ENCODE measurements at places on chromosomes 11 and 22.

GRCh38 chr11:77800449-77800848, 20.1 kb downstream of the RSF1 start:
- no peak for DNase-seq

GRCh38 chr11:134565343-134565891, 153.4 kb upstream of the B3GAT1 start:
- DNase-seq: no peak

GRCh38 chr11:45901626-45902025, 5.4 kb downstream of the FREY1 start:
- DNase-seq: no peak

DNA sequence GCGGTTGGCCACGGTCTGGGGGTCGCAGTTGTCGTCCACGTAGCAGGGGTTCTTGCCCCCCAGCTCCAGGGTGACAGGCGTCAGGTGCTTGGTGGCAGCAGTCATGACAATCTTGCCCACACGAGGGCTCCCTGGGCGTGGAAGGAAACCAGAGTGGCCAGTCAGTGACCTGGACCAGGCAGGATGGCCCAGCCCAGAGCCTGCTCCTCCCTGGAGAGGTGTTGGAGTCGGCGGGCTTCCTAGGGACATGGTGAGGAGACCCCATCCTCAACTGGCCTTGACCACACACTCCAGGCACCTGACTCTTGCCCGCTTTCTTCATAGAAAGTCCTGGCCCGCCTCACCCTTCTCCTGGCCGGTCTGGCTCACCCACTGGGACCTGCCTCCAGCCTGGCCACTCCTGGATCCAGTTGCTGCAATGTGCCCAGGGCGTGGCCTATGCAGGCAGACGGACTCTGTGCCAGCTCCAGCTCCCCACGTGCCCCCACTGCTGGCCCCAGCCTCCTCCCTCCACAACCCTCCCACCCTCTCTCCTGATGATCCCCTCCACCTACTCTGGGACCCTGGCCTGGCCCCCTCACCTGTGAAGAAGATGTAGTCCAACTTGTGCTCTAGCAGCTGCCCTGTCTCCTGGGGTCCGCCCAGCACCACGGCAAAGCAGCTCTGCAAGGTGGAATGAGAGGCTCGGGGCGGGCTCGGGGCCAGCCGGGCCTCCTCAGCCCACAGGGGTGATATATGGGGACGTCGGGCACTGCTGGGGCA, 8.7 kb downstream of the ALDH3B2 start:
- no peak for DNase-seq

DNA sequence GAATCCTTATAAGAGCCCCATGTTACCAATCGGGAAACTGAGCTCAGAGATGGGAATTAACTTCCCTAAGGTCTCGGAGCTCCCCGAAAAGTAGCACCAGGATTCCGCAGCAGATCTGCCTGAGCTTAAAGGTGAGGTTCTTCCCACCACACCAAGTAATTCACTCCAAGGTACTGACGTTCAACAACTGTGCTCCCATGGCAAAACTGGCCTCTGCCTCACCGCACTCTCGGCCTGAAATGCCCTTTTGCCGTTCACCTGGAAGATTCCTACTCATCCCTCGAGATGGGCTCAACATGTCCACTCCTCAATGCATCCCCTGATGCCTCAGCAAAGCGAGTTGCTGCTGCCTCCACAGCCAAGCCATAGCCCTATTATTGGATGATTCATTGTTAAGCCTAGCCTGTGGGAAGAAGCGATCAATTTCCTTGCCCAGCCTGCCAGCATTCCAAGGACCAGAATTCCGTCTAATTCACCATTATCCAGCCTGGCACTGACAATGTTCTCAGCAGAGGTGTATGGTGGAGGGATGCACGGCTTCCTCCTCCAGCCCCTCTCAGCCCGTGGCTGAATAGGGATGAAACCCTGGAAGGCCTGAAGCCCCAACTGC, 4.2 kb downstream of the PLAAT3 start:
- no peak for DNase-seq

DNA sequence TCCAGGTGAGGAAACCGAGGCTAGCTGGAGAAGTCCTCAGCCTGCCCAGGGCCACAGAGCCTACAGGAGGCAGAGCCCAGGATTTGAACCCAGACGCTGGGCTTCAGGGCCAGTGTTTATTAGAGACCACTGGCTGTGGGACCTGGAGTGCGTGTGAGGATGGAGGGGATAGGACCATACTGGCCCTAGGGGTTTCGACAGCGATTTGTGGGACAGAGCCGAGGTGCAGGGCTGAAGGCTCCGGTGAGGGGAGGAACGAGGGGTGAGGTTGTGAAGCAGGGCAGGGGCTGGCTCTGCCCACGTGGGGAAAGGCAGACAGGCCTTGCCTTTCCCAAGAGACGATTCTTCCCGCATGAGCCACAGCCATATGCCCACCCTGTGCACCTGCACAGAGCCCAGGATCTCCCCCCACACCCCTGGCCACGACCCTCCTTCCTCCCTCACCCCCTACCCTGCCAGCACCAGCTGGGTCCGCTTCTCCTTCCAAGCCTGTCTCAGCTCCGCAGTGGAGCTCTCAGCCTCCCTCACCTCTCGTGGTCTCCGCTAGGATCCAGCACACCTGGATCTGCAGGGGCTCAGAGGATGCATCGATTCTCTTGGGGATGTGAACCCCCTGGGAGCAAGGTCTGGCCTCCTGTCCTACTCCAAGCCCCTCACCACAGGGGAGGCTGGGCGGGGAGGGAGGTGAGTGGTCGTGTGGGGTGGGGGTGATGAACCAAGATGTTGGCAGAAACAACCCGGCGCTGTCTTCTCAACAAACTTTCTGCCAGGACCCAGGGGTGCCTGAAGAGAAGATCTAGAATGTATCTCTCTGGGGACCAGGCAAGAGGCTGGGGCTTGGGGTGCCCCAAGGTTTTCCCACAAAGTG, 58.4 kb downstream of the RTL6 start:
- DNase-seq: no peak

DNA sequence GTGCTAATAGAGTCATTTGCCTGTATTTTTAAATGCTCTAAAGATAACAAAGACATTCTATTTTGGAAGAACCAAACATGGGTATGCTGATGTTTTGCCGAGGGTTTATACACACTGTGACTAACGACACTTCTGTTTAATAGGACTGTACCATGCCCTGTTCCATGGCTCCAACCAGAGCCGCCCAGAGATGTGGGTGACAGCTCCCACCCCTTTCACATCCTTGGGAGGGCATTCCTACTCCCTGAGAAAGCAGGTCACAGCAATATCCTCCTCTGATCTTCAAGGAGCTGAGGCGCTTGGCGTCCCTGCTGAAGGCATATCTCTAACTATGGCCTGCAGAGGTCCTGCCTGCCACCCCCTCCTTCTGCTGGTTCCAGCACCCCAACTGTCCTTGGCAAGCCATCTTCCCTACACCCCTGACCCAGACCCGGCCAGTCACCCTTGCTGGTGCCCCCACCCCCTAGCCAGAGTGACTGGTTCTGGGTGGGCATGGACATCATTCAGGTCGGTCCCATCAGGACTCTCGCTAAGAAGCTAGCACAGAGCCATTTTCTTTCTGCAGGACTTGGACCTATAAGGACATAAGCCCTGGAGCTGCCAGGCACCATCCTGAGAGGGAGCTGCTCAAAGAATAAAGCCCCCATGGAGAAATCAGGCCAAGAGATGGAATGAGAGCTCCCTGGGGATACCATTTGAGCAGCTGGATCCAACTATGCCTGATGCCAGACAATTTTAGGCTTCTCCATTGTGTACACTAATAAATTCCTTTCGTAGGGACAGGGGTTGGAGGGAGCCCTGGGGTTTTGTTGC, 381.3 kb downstream of the CTTN start:
- no peak for DNase-seq

- no peak for DNase-seq
These were observed 127.7 kb downstream of the MN1 start for GRCh38 chr22:27673839-27674238.

- no peak for DNase-seq
These were observed 1.3 kb downstream of the WEE1 start for GRCh38 chr11:9574622-9575259.

GRCh38 chr22:23678133-23678532, 12.7 kb upstream of the RGL4 start:
- DNase-seq: no peak

DNA sequence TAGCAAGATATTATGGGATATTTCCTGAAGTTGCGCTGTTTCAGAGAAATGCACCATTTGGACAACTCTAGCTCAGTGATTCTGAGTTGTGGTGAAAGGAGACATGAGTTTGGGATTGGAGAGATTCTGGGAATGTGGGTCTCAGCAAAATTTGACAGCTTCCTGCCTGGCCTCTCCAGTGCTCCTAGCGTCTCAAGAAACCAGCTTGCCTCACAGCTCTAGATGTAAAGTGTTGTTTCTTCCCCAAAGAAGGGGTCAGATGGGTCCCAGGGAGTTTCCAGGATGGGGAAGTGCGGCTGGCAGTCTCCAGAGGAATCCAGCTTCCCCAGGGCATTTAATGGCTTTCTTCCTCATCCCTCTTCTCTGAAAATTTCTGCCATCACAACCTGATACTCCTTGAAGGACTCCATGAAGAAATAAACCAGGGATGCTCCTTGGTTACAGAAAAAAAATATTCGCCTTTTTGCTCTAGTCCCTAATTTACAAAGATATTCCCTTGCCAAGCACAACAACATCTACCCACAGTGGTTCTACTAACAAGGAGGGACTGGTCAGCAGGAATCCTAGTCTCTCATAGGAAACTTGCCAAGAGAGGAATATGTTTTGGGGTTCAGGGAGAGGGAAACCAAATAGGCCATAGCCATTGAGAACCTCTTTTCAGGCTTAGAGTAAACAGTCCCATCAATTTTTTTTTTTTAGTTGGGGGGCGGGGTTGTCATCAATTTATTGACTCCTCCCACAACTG, 185.4 kb upstream of the E2F8 start:
- no peak for DNase-seq

- DNase-seq: no peak
These were observed 3.6 kb upstream of the VPS37C start for GRCh38 chr11:61164606-61165424.

DNA sequence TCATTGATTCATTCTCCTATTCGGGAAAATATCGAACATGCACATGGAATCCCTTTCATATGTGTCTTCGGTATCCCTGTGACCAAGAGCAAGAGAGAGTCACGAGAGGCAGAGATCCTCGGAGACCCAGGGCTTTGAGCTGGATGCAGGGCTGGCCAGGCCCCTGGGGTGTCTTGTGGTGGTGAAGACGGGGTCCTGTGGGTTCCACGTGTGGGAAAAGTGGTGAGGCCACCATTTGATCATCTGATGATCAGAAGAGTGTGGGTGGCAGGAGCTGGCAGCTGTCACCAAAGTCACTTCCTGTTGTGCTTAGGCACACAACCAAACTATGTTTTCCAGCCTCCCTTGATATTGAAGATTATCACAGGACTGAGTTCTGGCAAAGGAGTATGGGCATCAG, 94.0 kb downstream of the BRD1 start:
- DNase-seq: no peak

GRCh38 chr22:28999510-28999909, 62.1 kb downstream of the C22orf31 start:
- DNase-seq: no peak

GRCh38 chr22:40397396-40397795, 27.0 kb downstream of the SGSM3 start:
- DNase-seq: no peak

- no peak for DNase-seq
These were observed 30.0 kb upstream of the TCF20 start for GRCh38 chr22:42300259-42301076.

DNA sequence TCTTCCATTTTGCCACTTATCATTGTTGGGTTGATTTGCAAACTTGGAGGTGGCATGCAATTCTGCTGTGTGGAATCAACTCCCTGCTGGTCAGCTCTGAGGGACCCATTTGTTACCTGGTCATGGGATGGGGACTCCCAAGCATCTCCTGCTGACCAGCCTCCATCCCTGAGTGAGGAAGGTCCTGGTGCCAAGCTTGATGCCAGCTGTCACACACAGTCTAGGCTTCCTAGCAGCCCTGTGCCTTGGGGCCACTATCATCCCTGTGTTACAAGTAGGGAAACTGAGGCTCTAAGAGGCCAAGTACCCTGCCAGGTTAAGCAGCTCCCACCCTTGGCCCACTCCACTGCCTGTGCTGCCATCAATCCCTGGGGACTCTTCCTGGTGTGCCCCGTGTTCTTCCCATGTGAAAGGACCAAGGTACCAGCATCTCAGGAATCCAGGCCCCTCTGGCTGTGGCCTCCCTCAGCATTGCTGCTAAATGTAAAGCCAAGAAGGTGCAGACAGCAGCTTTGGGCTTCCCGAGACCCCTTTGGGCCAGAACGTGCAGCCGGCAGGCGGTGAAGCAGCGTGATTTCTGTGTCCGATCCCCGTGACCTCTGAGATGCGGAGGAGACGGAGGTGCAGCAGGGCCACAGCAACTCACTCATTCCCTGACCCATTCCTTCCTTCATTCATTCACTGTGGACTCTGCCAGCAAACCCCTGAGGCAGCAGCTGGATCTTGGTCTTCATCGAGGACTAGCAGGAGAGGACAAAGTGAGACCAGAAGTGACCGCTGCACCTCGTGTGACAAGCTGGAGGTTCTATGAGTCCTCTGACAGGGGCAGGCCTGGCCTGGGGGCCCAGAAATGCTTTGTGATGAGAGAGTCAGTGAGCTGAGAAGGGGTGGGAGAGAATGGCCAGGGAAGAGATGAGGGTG, 49.7 kb downstream of the MYEOV start:
- no peak for DNase-seq

DNA sequence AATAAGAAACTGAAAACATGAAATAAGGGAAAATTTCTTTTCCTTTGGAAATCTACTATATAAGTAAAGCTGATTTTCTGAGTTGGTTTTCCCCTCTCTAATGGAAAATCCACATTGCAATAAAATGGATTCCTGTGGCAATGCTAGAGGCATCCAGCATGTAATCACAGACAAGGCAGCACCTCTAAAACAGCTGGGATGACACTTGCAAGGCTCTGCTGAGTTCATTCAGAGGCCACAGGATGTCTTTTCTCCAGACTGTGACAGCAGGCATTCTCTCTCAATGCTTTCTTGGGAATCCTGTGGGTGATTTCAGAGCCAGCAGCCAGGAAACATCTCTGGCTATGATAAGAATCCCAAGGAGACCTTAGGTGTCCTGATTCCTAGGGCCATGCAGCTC, 201.3 kb upstream of the BLID start:
- DNase-seq: peak; percentile 71

DNA sequence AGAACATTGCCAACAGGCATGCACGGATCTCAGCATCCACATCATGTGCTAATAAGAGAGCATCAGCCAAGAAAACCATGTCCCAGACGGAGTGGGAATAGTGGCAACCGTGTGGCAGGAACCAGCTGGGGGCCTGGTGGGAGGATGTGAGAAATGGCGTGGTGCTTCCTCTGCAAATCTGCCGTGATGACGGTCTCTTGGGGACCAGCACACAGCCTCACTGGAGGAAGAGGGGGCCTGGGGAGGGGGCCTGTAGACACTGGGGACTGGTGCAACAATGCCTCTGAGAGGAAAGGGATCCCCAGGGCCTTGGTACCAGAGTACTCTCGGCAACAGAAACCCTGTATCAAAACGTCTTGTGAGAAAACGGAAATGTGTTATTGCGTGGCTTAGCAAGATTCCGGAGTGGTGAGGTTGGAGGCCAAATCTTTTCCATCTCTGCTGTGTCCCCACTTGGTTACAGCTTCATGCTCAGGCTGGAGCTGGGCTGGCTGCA, 154.3 kb upstream of the TBCEL start:
- no peak for DNase-seq

All from AG04450 (cell line).